Lower leg skin (tissue), 4 donors: ENCODE measurements at places on chromosomes 5 and 9. TPM values are rescaled to one million over a fixed set of nuclear protein-coding genes. Genes with fewer than 3 reads are reported as not detected.

GRCh38 chr5:61123145-61123544 is 39.1 kb downstream of the SMIM15 start:
- no peak for DNase-seq

GRCh38 chr5:164052536-164053093 is 547.2 kb downstream of the MAT2B start:
- DNase-seq: no peak

DNA sequence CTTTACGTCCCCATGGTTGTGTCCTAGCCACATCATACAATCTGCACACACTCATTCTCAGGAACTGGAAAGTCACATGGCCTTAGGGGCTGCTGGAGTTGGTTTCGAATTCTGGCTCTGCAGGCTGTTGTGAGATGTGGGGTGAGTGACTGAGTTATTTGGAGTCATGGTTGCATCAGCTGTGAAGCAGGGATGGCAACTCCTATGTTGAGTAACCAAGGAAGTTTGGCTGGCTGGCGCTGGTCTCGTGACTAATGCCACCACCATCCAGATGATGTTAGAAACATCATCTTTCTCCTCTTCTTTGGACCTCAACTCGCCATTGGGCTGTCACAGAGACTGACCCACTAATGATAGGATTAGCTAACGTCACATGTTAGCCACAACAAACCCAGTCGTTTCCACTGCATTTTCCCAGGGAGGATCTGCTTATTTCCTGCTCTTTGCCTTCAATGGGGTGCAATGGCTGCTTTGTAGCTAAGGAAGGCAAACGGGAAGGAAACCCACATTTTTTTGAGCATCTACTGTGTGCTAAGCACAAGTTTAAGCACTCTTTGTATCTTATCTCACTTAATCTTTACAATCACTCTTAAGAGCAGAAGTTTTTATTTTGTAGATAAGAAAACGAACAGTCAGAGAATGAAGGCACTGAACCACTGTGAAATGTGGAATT is 78.1 kb upstream of the UBTD2 start:
- peak; percentile 94 for DNase-seq

- DNase-seq: no peak
These were observed 29.3 kb upstream of the CLPTM1L start for GRCh38 chr5:1374030-1374678.

GRCh38 chr5:179295778-179296149 is 49.5 kb downstream of the ADAMTS2 start:
- no peak for DNase-seq

DNA sequence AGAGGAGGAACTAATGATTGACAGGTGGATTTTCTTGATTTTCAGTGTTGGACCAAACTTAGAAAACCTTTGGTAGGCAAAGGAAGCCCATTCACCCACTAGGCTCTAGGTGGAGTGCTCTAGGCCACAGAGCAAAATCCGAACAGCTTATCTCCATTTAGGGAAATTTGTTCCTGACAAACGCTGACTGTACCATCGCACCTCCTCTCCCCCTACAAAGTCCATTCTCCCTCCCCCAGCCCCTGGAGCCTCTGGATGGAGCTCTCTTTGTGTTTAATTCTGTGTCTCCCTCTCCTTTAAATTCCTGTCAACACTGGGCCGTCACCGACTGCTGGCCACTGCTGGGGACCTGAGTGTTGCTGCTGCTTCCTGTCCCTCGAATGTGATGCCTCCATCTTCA is 350.1 kb upstream of the IRX2 start:
- no peak for DNase-seq

- DNase-seq: no peak
These were observed 16.8 kb downstream of the PHF2 start for GRCh38 chr9:93593144-93593658.

- peak; percentile 48 for DNase-seq
These were observed at the start of gene SLC1A3 for GRCh38 chr5:36606428-36607113. TSS of gene SLC1A3 (plus strand) at chr5:36606606. CDS start at chr5:36608424, 1,818 bp downstream.

- DNase-seq: no peak
These were observed 1.7 kb downstream of the DNM1 start for GRCh38 chr9:128204858-128205257.

DNA sequence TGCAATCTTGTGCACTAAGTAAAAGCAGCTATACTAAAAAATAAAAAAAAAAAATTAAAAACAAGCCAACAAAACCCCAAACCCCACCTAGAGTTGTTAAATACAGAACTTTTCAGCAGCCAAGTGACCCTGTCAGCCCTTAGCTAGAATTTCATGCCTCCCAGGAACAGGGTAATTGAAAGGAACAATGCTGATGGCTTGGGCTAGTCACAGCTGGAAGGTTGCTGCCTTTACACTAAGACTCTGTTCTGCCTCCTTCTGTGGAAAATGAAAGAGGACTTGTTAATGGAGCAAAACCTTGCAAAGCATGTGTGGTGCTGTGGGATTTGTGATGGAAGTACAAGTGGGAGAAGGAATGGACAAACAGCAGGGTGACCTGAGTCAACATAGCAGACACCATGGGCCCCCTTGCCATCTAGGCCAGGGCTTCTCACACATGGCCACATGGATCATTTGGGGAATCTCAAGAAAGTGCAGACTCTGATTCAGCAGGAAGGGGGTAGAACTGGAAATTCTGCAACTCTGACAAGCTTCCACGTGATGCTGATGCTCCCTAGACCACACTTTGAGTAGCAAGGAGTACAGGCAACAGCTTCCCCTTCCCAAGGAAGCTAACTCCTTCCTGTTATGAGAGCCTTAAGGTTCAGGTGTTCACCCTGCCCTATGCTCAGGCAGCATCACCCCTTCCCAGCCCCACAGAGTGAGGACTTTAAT is 14.9 kb upstream of the TMEM252 start:
- no peak for DNase-seq

GRCh38 chr5:58629271-58630159 is 46.6 kb downstream of the RAB3C start:
- no peak for DNase-seq

DNA sequence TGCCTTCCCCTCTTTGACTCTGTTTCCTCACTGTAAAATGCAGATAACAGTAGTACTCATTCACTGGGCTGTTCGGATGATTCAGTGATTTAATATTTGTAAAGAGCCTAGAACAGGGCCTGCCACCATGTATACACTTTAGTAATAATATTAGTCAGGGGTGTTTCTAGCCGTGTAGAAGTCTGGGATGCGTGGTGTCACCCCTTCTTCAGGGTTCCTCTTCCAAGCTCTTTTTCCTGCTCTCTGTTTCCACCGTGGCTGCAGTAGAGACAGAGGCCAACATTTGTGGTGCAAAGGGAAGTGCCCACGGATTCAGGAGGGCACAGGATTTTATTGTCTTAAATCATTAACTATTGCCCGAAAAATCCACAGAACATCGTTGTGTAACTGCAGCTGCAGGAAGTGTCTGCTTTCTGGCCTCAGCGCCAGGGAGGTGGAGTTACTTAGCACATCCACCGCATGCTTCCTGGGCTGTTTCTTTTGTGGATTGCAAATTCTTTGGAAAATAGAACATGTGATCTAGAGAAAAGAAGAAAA is 61.7 kb downstream of the TRIO start:
- DNase-seq: peak; percentile 71

OBP2B gene
- not detected for total RNA-seq

SLC34A3 gene
- total RNA-seq: not detected

SLC36A2 gene
- not detected for total RNA-seq

PRLR gene
- total RNA-seq: 6.1 TPM

UBE2R2 gene
- 39.9 TPM for total RNA-seq
